Neural crest cell (in vitro differentiated cells): ENCODE measurements at places on chromosomes 5 and 9. TPM values are rescaled to one million over a fixed set of nuclear protein-coding genes. Genes with fewer than 3 reads are reported as not detected.

DNA sequence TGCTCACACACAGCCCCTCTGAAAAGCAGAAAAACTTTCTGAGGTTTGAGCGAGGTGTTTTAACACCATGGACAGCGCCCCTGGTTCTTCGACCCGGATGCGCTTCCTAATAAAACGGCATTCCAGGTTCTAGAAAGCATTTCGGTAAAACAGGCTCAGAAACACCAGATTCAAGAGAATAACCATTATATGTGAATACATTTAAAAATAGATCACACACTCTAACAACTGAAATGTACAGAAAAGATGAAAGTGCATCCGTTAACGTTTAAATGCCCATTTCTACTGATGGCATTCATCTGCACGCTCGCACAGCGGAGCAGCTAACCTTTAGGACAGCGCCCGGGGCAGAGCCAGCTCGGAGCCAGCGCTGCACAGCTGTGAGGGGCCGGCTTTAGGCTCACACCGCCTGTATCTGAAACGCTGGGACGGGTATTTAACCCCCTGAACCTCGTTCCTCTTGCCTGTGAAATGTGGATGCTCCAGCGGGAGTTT, 26.3 kb upstream of the TENT4A start:
- H3K36me3 ChIP-seq: no peaks in the 10 kb centered on the region
- peaks cover 69% of the 10 kb centered on the region for H3K27me3 ChIP-seq
- no peak overlapping the region for H3K27ac ChIP-seq
- H3K4me3 ChIP-seq: peak overlapping the region; percentile 16

- no peaks in the 10 kb centered on the region for H3K27me3 ChIP-seq
- no peaks in the 10 kb centered on the region for H3K4me1 ChIP-seq
- no peak overlapping the region for H3K4me3 ChIP-seq
- DNase-seq: no peak
- H3K36me3 ChIP-seq: no peaks in the 10 kb centered on the region
Measured at GRCh38 chr5:74156728-74157383, 483.7 kb downstream of the ENC1 start.

DNA sequence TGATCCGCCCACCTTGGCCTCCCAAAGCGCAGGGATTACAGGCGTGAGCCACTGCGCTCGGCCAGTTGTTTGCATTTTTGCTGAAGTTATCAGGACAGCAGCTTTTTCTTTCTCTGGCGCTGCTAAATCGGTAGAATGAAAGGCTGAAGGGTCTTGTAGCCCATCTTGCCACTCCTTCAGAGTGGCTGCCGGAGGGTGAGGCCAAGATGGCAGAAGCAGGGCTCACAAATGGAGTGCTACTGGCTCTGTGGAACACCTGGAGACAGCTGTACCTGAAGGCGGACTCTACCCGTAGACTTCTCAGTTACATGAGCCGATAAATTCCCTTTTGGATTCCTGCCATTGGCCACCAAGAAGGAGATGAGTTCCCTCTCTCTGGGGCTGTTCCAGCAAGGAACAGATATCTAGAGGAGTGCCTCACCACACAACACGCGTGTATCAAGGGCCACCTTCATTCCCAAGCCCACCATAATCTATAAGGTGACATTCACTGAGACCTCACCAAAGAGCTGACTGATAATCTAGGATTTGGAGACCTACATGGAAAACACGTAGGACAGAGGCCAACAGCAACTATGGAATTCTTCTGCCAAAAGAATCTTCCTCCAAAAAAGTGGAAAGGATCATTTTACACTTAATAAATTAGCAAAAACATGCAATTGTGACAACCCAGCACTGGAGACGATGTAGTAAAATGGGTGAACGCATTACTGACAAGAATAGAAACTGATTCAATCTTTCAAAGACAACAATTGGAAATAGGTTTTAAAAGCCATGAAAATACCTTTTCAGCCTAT, 21.8 kb downstream of the STK10 start:
- H3K27me3 ChIP-seq: no peaks in the 10 kb centered on the region
- no peak for DNase-seq
- no peak overlapping the region for H3K4me3 ChIP-seq
- peaks cover 65% of the 10 kb centered on the region for H3K4me1 ChIP-seq

- H3K4me3 ChIP-seq: no peak overlapping the region
- no peaks in the 10 kb centered on the region for H3K4me1 ChIP-seq
- DNase-seq: no peak
- no peak overlapping the region for H3K27ac ChIP-seq
- H3K36me3 ChIP-seq: no peaks in the 10 kb centered on the region
Measured at GRCh38 chr5:176754376-176754973, 55.9 kb upstream of the UNC5A start.

GRCh38 chr5:116585227-116585626, 10.6 kb upstream of the SEMA6A start:
- no peaks in the 10 kb centered on the region for H3K4me1 ChIP-seq
- no peak overlapping the region for H3K27ac ChIP-seq
- no peaks in the 10 kb centered on the region for H3K27me3 ChIP-seq
- DNase-seq: no peak
- H3K4me3 ChIP-seq: no peak overlapping the region

DNA sequence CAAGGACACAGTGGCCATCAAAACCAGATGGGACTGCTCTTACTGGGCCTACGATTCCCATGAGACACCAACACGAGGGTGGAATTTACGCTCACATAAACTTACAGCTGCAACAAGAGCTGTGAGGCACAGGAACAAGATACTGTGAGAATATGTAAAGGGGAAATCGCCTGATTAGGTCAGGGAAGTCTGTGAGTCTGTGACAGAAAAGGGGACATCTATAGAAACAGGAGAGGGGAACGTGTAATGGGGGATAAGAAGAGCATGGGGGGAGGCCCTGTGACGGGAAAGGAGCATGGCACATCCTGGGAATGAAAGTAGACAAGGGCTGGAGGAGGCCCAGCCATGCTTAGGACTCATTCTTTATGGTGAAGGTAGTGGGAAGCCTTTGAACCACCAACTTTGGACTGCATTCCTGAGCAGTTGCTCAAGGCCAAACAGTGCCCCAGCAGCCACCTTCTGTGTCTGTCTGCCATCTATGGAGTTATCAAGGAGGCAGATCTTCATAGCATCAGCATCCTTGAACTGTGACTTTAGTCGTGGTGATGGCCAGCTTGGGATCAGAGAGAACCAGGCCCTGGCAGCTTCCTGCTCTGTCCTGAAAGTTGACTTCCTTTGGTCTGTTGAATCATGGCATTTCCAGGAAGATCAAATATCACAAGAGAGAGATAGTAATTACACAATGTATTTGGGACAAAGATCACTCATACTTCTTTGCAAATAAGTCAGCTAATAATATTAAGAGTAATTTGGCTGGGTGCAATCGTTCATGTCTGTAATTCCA, 87.9 kb upstream of the FAM169A start:
- no peak overlapping the region for H3K4me3 ChIP-seq
- no peaks in the 10 kb centered on the region for H3K4me1 ChIP-seq
- no peak for DNase-seq
- no peaks in the 10 kb centered on the region for H3K36me3 ChIP-seq

DNA sequence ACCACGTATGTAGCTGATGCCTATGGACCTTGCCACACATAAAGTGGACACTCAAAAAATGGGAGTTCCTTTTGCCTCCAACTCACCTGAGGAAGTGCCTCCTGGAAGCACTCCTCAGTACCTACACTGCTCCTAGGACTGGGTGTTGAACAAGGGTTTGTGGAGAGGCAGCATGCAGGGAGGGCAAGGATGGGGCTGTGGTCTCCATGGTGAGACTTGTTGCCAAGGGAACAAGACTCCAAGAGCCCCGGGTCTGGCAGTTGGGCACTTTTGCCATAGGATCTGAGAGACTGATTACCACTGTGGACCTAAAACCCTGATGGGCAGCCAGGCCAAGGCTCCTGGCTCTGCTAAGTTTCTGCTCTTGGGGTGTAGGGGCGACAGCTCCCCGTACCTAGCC, 6.9 kb upstream of the NR5A1 start:
- peaks cover 10% of the 10 kb centered on the region for H3K27me3 ChIP-seq
- peaks cover 6% of the 10 kb centered on the region for H3K36me3 ChIP-seq
- no peak overlapping the region for H3K4me3 ChIP-seq
- H3K27ac ChIP-seq: peak overlapping the region; percentile 72

DNA sequence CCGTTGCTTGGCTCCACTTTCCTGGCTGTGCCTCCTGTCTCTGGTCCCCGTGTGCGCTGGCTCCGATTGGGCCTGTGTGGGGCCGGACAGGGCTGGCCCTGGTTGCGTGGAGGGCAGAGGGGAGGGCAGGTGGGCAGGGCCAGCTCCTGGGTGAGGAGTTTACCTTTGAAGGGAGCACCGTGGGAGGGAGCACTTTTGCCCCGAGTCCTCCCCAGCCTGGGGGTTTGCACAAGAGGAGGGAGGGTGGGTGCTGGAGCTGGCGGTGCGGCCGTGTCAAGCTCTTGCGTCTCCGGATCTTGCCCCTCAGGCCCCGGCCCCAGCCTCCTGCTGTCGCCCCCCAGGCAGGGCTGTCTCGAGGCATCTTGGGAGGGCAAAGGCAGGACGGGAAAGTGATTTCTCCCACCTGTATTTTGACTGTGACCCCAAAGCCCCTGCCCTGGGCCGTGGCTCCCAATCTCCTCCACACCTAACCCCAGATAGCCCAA, 48.3 kb upstream of the EXOC3 start:
- peaks cover 30% of the 10 kb centered on the region for H3K4me1 ChIP-seq
- H3K27ac ChIP-seq: no peak overlapping the region
- no peaks in the 10 kb centered on the region for H3K27me3 ChIP-seq
- H3K36me3 ChIP-seq: no peaks in the 10 kb centered on the region

DNA sequence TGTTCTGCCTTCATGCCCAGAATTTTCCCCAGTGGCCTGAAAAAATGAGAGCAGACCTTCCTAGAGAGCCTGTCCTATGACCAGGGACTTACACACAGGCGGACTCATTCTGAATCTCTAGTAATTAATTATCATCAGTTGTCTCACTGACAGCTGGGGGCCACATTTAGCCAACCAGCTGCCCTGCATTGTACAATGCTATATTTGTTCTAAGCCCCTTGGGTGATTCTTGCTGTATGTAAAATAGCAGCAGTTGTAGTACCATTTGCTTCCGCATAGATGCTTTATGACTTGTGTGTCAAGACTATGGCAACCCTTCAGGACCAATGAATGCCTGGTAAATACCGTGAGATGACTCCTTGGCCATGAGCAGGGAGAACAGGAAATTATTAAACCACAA, 415.4 kb upstream of the SEMA6A start:
- H3K4me1 ChIP-seq: peaks cover 23% of the 10 kb centered on the region
- H3K27me3 ChIP-seq: no peaks in the 10 kb centered on the region
- H3K36me3 ChIP-seq: no peaks in the 10 kb centered on the region
- H3K4me3 ChIP-seq: no peak overlapping the region
- H3K27ac ChIP-seq: no peak overlapping the region

DNA sequence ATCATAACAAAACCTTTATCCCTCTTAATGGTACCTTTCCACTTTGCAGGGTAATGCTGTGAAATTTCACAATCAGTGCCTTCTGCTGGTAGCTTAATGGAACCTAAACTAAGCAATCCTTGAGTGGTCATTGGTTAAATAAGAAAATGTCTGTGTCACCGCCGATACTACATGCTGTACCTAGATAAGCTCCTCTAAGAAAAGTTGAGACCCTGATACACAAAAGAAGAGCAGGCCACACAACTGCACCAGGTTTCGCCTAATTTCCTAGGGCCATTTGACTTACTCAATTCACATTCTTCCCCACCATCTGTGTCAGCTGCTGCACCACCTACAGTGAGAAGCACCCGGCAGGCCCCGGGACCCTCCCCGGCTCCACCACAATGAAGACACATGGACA, 9.0 kb upstream of the EDF1 start:
- no peaks in the 10 kb centered on the region for H3K4me1 ChIP-seq
- DNase-seq: no peak
- H3K27ac ChIP-seq: no peak overlapping the region
- peaks cover 7% of the 10 kb centered on the region for H3K27me3 ChIP-seq
- H3K36me3 ChIP-seq: peaks cover 11% of the 10 kb centered on the region
- peak overlapping the region; percentile 41 for H3K4me3 ChIP-seq

DNA sequence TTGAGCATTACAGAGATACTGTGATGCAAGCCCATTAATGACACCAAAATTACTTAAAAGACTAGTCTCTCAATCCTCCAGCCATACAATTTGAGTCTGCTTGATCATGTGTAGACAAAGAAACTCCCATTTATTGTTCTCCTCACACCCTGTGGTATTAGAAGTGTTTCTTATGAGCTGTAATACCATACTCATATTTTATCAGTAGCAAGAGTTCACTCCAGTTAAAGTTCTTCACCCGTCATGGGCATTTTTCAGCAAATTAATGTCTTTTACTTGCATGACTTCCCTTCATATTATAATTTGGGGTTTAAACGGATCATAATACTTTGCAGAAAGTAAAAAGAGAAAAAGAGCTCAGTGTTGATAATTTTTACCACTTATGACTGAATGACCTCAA, 242.9 kb downstream of the BNC2 start:
- H3K4me3 ChIP-seq: no peak overlapping the region
- peaks cover 41% of the 10 kb centered on the region for H3K4me1 ChIP-seq
- DNase-seq: no peak

The SYNPO gene
- 1.5 TPM in 2 replicates for total RNA-seq

The HEMGN gene
- not detected in 2 replicates for total RNA-seq

The CORO2A gene
- total RNA-seq: 9.3 and 9.5 TPM in 2 replicates

The HAUS6 gene
- total RNA-seq: 36.2 and 36.7 TPM in 2 replicates

The FOXD4L3 gene
- total RNA-seq: not detected in 2 replicates

The RGS7BP gene
- total RNA-seq: 0.39 and 0.56 TPM in 2 replicates

The SLIT3 gene
- 12.6 and 13.3 TPM in 2 replicates for total RNA-seq

The APBA1 gene
- 3.7 and 4.4 TPM in 2 replicates for total RNA-seq

The PCDHGA3 gene
- 0.16 and 0.33 TPM in 2 replicates for total RNA-seq

The PCDHB3 gene
- 5.4 and 5.7 TPM in 2 replicates for total RNA-seq

The PCDHGB3 gene
- 0.51 and 0.71 TPM in 2 replicates for total RNA-seq

The EGFL7 gene
- total RNA-seq: 14.1 and 16.8 TPM in 2 replicates

The CCDC171 gene
- total RNA-seq: 6.1 and 7.2 TPM in 2 replicates

The FAM153A gene
- not detected in 2 replicates for total RNA-seq

The AOPEP gene
- 22.2 and 24.8 TPM in 2 replicates for total RNA-seq

The PCSK1 gene
- 0.47 and 0.52 TPM in 2 replicates for total RNA-seq
